Smooth muscle cell of the umbilical artery (primary cell): ENCODE measurements at places on chromosomes 16 and 17. TPM values are rescaled to one million over a fixed set of nuclear protein-coding genes. Genes with fewer than 3 reads are reported as not detected.

The AIPL1 gene
- total RNA-seq = not detected in 2 replicates

The TBX21 gene
- total RNA-seq = not detected in 2 replicates

The WNT9B gene
- not detected in 2 replicates for total RNA-seq

The PPP1R27 gene
- 0.09 TPM in 1 of 2 replicates, not detected in the other for total RNA-seq

The OTOP3 gene
- not detected in 2 replicates for total RNA-seq

The SALL1 gene
- total RNA-seq = 0.09 and 0.59 TPM in 2 replicates

The GRIN2A gene
- not detected in 2 replicates for total RNA-seq

The NPIPA3 gene
- 0.37 and 0.59 TPM in 2 replicates for total RNA-seq
